ENCODE measurements at places on chromosomes 2 and 18. TPM values are rescaled to one million over a fixed set of nuclear protein-coding genes. Genes with fewer than 3 reads are reported as not detected.

- peak; percentile 73 for DNase-seq
These were observed 90.2 kb downstream of the PXDN start for GRCh38 chr2:1653956-1654695.

B3GNT7 gene
- total RNA-seq = 0.60 TPM

GPC1 gene
- 13.9 TPM for total RNA-seq

ZAP70 gene
- 2.0 TPM for total RNA-seq

DNA sequence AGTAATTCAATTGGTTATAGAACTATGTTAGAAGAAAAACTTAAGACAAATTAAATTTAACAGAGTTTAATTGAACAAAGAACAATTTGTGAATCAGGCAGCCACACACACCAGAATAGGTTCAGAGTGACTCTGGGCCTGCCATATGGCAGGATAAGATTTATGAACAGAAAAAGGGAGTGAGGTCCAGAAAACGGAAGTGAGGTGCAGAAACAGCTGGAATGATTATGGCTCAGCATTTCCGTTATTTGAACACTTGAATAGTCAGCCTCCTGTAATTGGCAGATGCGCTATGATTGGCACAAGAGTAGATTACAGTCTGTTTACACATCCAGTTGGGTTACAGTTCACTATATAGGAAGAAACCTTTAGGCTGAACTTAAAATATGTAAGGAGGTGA is 99.0 kb downstream of the MBD2 start:
- no peak for DNase-seq

DNA sequence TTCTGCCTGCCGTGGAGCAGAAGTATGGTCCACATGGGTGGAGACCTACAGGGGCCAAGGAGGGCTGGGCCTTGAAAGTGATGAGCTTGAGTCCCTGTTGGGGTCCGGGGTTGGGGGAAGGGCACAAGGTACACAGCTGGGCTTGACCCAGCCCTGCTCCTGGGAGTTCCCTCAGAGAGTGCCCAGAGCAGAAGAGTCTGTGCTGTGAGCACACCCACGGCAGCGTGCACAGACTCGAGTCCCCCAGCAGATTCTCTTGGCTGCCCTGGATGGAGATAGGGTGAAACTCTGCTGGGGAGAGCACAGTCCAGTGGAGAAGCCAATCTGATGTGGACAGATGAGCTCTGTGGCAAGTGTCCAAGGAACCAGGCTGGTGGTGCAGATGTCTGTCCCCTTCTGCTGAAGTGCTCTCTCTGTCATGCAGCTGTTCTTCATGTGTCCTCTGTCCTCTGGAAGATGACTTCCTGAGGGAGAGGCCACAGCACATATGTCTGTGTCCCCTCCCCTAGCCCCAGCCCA is 27.5 kb downstream of the INPP4A start:
- no peak for DNase-seq

DNA sequence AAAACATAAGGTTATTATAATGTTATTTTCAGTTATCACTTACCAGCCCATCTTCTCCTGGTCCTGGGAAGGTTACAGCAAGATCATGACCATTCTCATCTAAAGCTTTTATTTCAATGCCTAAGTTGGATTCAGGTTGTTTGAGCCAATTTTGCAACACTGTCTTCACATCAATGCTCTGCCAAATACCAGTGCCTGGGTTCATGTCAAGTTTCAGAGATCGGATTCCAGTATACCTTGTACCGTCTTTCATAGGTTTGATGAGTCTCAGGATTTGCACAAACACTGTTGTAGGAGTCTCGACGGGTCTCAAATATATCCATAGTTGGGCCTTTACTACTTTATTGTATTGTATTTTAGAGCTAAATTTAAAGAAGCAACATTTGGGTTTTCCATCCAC is 2.5 kb downstream of the MSTN start:
- DNase-seq = no peak

DNA sequence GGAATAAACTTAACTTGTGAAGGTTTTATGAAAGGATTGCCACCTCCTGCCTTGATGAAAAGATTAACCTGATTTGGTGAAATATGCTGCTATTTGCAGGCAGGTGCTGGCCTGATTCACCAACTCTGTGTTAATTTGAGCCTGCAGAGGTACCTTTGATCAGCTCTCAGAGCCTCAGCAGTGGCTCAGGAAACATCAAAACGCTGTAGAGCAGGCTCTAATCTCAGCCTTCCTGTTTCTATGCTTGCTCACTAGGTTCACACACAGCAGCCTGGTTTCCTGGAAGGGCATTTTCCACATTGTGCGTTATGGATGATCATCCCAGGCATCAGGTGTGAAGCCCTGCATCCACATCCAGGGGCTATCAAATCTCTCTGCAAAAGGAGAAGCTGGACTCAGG is 16.9 kb downstream of the TGIF1 start:
- no peak for DNase-seq

MTIF2 gene
- 44.0 TPM for total RNA-seq

AGXT gene
- 0.10 TPM for total RNA-seq

- DNase-seq = peak; percentile 48
These were observed 84.6 kb downstream of the DNMT3A start for GRCh38 chr2:25257032-25257552.

- DNase-seq = peak; percentile 68
These were observed 50.1 kb downstream of the THUMPD2 start for GRCh38 chr2:39728941-39729351.

GRCh38 chr18:14189858-14190257 is 57.6 kb upstream of the ZNF519 start:
- peak; percentile 79 for DNase-seq

COL5A2 gene
- total RNA-seq = 175 TPM

STAT1 gene
- total RNA-seq = 86.4 TPM

DNA sequence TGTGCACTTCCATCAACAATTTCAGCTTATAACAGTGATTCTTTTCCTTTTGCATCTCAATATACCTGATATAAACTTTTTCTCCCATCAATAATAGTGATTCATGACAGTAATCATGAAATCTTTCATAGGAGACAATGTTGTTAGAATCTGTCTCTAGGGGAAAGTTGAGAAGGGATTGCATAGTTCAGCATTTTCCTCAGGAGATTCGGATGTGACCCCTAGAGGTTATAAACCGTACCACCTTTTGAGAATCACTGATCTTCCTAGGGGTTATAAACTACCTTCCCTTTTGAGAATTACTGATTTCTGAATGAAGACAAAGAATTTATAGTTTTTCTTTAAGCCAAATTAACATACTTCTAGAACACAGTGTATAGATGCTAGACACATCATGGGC is 53.0 kb upstream of the GALNT3 start:
- no peak for DNase-seq

GRCh38 chr2:172467382-172467781 is 40.0 kb downstream of the ITGA6 start:
- no peak for DNase-seq

DNA sequence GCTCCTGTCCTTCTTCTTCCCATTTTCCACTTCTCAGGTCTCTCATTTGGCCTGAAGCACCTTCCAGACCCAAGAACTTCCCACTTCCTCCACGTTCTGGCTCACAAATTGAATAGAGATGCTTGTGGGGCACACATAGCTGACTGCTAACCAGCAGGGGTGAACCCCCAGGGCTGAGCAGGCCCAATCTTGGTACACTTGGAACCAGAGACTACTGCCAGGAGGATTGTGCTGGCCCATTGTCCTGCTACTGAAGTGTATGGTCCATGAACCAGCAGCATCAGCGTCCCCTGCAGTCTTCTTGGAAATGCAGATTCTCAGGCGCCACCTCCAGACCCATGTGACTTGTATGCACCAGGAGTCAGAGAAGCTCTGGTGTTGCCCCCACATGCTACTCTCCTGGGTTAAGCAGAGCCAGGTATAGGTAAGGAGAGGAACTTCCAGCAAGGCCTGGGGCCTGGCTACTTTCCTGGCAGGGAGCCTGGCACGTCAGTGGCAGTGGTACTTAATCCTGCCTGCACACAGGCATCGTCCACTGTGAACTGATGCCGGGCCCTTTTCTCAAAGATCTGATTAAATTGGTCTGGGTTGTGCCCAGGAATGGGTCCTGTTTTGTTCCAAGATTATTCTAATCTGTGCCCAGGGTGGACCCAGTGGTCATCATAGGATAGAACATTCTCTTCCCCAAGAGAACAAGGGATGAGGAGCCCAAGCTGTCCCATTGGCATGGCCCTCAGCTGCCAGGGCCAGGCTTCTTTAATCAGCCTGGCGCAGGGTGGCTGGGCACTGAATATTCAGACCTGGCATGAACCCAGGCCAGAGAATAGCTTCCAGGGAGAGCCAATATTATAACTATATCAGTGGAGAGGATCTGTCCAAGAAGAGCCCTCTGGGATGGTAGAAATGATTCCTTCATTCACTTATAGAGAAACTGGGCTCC is 248.7 kb downstream of the SOX11 start:
- no peak for DNase-seq

GRCh38 chr18:67553437-67553836 is 36.9 kb upstream of the DSEL start:
- no peak for DNase-seq

DNA sequence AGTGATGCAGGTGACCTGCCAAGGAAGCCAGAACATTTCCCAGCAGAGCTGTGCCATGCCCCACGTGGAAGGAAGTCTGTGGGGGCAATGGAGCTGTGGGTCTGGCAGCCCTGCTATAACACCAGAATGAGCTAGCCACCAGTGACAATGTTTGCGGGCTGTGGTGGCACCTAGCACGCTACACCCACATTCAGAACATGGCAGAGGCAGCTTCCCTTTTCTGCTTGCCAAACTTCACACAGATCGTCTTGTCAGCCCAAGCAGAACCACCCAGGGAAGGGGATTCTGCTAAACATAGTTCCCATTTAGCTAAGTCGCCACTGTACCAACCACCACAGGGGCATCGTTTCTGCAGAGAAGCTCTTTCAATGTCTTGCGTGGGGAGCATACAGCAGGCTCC is 27.0 kb upstream of the CCDC93 start:
- no peak for DNase-seq

SLC19A3 gene
- not detected for total RNA-seq

DNA sequence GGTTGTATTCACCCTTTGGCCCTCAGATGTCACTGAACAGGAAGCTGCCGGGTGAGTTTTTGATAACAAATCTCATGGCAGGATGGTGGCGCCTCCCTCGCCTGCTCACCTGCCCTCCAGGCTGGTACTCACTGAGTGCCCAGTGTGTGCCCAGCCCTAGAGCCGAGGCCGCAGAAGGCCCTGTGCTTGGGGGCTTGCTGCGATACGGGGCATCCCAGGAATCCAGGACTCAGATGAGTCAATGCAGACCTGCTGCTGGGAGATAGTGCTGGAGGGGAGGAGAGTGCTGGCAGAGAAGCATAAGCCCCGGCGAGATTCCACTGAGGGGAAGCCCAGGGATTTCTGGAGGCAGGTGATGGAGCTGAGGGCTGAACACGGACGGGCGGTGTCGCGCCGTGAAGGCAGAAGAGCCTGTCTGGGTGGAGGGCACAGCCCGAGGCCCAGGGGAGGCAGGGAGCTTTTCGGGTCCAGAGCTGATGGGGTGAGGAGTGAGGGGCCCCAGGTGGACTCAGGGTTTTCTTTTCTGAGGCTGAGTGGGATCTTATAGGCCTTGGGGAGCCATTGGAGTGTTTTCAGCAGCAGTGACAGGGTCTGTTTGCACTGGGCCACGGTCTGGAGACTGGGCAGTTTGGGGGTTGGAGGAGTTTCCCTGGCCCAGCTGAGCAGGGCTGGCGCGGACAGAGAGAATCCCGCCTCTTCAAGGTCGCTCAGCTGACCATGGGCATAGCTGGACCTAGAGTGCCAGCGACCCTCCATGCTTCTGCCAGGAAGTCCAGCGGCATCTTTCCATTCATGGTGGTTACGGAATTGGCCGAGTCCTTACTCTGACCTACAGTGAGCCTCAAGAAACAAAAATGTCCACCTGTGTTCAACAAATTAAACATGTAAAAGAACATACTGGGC is 35.5 kb downstream of the LDLRAD4 start:
- DNase-seq = no peak

RESP18 gene
- total RNA-seq = not detected

RTKN gene
- total RNA-seq = 17.7 TPM

DNA sequence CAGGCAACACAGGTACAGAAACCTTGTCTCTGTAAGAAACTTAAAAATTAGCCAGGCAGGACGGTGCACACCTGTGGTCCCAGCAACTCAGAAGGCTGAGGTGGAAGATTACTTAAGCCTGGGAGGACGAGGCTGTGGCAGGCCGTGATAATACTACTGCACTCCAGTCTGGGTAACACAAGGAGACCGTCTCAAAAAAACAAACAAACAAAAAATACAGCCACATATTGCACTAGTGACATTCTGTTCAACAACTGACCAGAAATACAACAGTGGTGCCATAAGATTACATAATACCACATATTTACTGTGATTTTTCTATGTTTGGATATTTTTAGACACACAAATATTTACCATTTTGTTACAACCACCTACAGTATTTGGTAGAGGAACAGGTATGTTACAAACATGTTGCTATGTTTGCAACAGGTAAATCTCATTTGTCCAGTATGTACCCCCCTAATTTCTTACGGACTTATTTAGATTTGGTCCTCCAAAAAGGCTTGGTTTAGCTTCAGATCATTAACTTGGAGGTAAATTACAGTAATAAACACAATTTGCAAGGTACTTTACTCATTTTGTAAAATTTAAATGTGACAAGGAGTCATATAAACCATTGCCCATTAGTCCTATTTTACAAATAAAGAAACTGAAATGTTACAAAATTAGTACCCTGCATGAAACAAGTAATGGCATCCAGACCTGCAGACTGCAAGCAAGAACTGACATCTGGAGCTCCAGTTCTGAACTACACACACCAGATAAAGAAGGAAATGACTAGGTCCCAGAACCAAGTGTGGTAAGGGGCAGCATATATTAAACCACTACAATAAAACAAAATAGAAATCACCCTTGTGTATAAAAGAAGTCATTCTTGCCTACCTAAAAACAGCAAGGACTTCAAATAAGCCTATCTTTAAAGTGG is 36.8 kb downstream of the TRIP12 start:
- no peak for DNase-seq

HIBCH gene
- 23.7 TPM for total RNA-seq

CD8B2 gene
- total RNA-seq = not detected

TEX44 gene
- total RNA-seq = not detected

Data from RPMI7951 (cell line).